Glutamatergic neuron (in vitro differentiated cells): ENCODE measurements at places on chromosomes 4 and X.

DNA sequence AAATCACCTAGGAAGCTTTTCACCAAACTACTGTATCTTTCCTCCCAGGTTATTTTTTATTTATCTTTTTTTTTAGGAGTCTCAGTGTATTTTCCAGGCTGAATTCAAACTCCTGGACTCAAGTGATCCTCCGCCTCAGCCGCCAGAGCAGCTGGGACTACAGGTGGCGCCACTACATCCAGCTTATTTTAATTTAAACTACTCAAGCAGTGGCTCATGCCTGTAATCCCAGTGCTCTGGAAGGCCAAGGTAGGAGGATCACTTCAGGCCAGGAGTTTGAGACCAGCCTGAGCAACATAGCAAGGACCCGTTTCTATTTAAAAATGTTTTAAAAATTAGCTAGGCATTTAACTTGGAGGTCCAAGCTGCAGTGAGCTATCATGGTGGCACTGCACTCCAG lies 37.8 kb downstream of the LEF1 start:
- DNase-seq = no peak

DNA sequence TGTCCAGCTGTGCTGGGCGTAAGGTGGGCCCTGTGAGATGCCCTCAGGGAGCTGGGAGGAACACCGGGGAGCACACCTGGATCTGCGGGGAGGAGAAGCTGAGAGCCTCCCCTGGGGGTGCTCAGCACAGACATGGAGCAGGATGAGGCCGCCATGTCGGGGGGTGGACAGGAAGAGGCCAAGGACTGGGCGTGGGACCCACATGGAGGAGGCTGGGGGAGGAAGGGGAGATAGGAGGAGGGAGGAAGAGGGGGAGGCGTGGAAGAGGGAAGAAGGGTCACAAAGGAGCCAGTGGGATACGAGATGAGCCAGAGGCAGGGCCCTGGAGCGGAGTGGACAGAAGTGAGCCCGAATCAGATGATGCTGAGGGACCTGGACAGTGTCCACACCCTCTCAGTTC lies 66.3 kb downstream of the ZFYVE28 start:
- DNase-seq = no peak

GRCh38 chr4:892780-893179 lies 39.3 kb downstream of the GAK start:
- no peak for DNase-seq

- no peak for DNase-seq
Measured at GRCh38 chr4:174528226-174528625, 5.9 kb upstream of the HPGD start.

GRCh38 chrX:47499293-47499692 lies 16.3 kb upstream of the ZNF41 start:
- DNase-seq = no peak

DNA sequence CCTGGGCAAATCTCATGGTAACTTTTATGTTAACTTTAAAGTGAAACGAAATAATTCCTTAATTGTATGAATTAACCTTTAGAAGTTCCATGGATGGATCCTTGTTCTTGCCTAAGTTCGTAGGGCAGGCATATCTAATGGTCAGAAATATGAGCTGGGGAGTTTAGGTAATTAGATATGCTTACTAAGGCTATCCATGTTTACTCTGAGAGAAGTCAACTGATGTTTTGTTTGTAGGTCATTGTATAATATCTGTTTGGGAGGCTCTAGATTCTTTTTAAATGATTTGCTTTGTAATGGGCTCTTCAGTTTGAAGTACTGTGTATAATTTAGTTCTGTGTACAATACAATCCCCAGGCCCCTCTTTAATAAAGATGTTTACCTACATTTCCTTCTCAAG lies 117.0 kb downstream of the DCK start:
- DNase-seq = no peak

DNA sequence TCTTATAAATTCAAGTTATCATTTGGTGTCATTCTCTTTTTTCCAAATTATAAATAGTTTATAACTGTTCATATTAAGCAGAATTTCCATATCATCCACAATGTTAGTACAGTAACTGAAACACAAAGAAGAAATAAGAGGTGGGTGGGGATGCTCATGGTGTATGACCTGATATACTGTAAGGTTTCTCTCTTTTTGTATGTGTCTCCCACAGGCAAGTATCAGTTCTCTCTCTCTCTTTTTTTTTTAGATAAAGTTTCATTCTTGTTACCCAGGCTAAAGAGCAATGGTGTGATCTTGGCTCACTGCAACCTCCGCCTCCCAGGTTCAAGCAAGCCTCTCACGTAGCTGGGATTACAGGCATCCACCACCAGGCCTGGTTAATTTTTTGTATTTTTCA lies 43.7 kb upstream of the UGT2A3 start:
- DNase-seq = no peak

GRCh38 chrX:80708781-80709180 lies 100.9 kb downstream of the BRWD3 start:
- DNase-seq = no peak

DNA sequence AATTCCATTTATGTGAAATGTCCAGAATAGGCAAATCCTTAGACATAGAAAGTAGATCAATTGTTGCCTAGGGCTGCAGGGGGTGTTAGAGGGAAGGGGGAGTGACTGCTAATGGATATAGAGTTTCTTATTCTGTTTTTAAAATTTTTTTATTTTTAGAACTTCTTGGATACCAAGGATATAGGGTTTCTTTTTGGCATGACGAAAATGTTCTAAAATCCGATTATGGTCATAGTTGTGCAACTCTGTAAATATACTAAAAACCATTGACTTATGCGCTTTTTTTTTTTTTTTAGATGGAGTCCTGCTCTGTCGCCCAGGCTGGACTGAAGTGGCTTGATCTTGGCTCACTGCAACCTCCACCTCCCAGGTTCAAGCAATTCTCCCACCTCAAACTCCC lies 125.2 kb upstream of the USP9X start:
- no peak for DNase-seq

GRCh38 chrX:15748841-15749240 lies 10.8 kb downstream of the CA5B start:
- no peak for DNase-seq

- no peak for DNase-seq
Measured at GRCh38 chr4:2685541-2685940, 70.6 kb downstream of the TNIP2 start.

DNA sequence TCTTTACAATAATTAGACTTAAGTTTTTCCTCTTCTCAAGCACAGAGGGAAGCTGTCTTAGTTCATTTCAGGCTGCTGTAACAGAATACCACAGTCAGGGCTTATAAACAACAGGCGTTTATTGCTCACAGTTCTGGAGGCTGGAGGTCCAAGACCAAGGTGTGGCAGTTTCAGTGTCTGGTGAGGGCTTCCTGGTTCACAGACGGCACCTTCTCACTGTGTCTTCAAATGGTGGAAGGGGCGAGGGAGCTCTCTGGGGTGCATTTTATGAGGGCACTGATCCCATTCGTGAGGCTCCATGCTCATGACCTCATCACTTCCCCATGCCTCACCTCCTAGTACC lies 115.7 kb upstream of the MXRA5 start:
- no peak for DNase-seq

GRCh38 chrX:1475881-1476280 lies 23.2 kb upstream of the ASMTL start:
- DNase-seq = no peak

GRCh38 chr4:69617083-69617694 lies 22.3 kb downstream of the UGT2A2 start:
- no peak for DNase-seq

GRCh38 chr4:98584265-98584664 lies 74.1 kb downstream of the TSPAN5 start:
- DNase-seq = no peak

DNA sequence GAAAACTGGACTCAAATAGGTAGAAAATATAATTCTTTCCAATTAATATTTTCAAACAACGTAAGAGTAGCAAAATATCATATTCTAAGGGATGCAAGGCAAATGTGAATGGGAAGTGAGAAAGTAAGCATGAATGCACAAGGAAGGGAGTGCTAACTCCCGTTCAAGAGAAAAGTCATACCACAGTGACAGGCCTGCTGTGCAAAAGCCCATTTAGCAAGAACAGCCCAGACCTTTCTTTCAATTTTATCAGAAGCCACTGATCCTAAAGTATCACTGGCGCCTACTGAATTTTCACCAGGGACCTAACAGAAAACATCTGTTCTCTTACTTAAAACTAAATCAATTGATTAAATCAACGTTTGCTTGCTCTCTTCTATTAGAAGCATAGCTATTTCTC lies 157.9 kb upstream of the DKK2 start:
- no peak for DNase-seq

GRCh38 chr4:78423790-78424189 lies 127.8 kb upstream of the ANXA3 start:
- DNase-seq = no peak

- DNase-seq = no peak
Measured at GRCh38 chr4:130403221-130403620, 1307.3 kb downstream of the C4orf33 start.
